Right atrium auricular region (tissue), 2 donors: ENCODE measurements at places on chromosomes 7 and 10. TPM values are rescaled to one million over a fixed set of nuclear protein-coding genes. Genes with fewer than 3 reads are reported as not detected.

Gene C10orf67
- 0.44 TPM for total RNA-seq

Gene KCNMA1
- 2.3 TPM for total RNA-seq

DNA sequence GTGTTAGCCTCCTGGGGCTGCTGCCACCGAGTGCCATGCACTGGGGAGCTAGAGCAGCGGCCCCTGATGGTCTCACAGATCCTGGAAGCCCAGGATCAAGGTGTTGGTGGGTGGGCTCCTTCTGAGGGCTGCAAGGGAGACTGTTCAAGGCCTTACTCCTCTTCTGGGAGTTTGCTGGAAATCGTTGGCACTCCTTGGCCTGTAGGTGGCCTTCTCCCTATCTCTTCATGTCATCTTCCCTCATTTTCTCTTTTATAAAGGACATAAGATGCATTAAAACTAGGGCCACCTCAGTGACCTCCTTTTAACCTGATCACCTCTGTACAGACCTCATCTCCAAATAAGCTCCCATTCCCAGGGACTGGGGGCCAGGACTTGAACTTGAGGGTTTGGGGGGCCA lies 27.0 kb upstream of the ZNF862 start:
- DNase-seq, result no peak

DNA sequence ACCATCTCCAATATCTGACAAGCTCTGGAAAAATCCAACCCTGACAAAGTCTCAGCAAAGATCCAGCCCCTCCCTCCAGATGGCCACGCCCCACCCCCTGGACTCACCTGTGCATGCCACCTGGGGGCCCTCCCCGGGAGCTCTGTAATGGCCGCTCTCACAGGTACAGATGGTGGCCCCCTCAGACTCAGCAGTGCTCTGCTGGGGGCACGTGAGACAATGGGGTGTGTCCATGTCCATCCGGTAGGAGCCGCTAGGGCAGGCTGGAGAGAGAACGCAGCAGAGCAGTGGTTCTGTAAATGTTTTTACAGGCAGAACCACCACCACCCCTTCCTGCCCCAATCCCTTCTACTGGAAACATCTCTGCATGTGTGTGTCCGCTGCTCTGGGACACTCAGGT lies 9.5 kb downstream of the EPHA1 start:
- no peak for DNase-seq

DNA sequence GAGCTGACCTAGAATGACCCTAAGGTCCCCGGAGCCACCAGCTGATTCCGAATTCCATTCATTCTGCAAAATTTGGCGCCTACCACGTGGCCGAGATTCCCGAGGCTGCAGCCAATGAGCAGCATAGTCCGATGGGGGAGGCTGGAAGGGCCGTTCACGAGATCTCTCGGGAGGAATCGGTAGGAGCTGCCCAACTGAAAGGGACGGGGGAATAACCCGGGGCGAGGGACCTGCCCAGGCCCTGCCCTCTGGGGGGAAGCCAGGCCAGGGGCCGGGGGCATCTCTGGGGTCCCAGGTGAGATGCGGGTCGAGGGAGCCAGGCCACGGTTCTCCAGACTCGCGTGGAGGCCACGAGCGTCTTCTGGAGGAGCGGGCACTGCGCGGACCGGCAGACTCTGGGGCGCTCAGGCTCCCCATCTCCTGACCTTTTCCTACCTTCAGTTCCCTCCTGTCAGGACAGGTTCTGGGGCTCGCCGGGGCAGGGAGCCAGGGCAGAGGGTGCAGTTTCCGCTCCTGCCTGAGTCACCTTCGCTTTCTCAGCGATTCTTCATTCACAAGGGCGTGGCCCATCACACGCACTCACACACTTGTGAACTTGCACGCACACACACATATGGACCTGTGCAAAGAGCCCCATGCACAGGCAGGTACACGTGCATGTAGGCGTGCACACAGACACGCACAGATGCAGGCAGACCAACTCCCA lies 173.4 kb downstream of the RNF216 start:
- DNase-seq, result no peak

- DNase-seq, result no peak
These were observed 35.6 kb downstream of the GET4 start for GRCh38 chr7:911791-912480.
